Effector CD8-positive, alpha-beta T cell (primary cell): ENCODE measurements at places on chromosomes 6 and 20.

- no peak for DNase-seq
These were observed 3.4 kb downstream of the GABBR1 start for GRCh38 chr6:29629571-29629970.

- DNase-seq: no peak
These were observed 92.7 kb downstream of the SLX4IP start for GRCh38 chr20:10527781-10528180.

DNA sequence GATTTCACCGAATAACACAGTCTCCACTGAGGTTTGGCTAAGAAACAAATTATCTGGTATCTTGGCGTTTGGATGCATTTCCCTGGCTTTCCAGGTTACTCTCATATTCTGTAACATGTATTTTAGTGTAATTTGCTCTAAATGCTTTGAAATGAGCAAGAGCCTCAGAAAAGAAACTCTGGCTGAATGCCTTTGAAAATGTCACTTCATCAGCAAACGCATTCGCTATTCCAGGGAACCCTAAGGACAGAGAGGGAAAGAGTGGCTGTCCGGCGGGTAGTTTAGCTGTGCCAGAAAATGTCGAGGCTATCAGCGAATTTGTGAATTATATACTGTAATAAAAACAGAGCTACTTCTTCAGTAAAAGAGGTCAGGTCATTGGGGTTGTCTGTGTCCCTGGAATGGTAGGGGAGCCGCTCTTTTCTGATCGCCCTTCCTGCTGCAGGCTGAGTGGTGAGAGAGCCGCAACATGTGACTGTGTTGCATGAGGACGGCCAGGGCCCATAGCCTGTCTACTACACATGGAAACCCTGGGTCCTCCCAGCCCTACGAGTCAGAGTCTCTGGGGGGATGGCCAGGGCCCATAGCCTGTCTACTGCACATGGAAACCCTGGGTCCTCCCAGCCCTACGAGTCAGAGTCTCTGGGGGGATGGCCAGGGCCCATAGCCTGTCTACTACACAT lies 57.3 kb downstream of the SMOC2 start:
- DNase-seq: no peak

GRCh38 chr6:20575125-20575524 lies 40.9 kb downstream of the CDKAL1 start:
- DNase-seq: no peak

DNA sequence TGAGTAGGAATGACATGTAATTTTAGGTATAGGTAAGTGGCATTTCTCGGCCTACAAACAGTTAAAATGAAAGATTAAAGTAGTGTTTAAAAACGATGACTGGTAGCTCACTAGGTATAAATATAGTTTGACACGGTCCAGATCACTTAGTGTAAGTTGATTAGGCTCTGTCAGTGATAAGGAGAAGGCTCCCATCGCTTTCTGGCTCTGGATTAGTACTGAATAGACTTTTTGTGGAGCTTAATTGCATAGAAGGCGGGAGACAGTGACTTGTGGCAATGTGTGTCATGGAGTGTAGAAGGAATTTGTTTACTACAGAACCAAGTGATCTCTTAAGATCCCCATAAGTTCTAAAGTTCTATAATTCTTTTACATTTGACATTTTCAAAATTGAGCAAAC lies 6.7 kb downstream of the PYGB start:
- no peak for DNase-seq

DNA sequence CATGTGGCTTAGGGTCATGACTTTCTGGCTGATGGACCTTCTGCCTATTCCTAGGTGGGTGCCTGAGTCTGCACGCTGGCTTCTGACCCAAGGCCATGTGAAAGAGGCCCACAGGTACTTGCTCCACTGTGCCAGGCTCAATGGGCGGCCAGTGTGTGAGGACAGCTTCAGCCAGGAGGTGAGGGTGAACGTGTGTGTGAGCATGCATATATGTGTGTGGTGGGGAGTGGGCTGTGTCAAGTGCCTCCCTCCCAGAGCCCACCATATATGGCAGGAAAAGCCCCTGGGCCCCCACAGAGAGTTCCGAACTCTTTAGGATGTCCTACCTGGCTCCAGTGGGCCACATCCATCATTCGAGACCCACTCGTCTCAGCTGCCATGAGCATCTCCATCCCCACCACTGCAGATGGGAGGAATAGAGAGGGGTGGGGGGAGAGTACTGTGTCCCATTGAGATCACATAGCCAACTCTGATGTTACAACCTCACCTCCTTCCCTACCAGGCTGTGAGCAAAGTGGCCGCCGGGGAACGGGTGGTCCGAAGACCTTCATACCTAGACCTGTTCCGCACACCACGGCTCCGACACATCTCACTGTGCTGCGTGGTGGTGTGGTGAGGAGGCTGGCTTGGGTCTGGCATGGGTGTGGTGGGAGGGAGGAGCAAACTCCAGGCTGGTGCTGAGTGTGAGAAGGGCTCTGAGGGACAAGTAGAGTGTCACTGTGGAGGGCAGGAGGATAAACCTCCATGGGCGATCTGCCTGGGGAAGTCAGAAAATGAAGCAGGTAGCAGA lies 3.2 kb downstream of the SLC22A7 start:
- no peak for DNase-seq

DNA sequence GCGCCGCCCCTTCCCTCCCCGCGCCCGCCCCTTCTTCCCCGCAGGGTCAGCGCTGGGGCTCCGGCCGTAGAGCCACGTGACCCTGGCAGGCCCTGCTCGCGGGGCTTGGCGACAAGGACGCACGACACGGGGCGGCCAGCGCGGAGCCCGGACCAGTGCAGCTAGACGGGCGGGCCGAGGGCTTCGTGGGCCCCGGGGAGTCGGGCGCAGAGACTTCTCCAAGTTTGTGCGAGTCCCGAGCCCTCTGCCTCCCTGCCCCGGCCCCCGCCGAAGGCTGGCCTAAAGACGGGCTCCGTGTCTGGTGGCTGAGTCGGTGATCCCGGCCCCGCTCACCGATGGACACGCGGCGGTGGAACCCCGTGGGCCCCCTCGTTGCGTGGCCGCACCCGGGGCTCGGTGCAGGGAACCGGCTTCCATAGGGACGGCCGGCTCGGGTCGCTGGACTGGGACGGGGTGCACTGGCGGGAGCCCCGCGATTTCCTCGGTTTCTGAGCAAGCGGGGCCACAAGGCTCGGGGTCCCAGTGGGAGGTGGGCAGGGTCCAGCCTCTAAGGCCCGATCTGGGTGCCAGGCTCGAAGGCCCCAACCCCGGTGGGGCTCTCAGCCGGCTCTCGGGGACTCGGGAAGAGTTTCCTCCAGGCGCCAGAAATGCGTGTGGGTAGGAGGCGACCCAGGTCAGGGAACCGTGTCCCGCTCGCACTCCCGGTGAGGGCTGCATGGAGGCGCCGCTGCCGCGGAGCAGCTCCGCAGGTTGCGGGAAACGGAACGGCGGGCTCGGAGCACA lies 452 bp upstream of the GATA5 start:
- no peak for DNase-seq

- no peak for DNase-seq
These were observed 4.5 kb downstream of the CCDC170 start for GRCh38 chr6:151498327-151498726.

DNA sequence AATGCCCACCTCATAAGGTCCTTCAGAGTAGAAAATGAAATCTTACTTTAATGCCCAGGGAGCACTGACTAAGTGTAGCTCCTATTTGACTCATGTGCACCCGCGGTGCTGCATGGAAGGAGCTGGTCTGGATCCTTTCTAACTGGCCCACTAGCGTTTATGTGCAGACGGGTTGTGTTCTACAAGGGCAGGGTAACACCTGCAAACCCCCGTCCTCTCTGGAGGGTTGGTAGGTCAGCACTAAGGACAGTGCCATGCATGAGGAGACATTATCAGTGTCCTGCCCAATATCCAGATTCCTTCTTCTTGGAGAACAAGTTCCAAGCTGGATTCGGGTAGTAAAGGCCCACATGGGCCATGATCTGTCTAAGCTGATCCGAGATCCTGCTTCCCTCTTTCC lies 140.3 kb downstream of the ANKRD60 start:
- no peak for DNase-seq

GRCh38 chr6:84882768-84883766 lies 118.7 kb upstream of the TBX18 start:
- no peak for DNase-seq

DNA sequence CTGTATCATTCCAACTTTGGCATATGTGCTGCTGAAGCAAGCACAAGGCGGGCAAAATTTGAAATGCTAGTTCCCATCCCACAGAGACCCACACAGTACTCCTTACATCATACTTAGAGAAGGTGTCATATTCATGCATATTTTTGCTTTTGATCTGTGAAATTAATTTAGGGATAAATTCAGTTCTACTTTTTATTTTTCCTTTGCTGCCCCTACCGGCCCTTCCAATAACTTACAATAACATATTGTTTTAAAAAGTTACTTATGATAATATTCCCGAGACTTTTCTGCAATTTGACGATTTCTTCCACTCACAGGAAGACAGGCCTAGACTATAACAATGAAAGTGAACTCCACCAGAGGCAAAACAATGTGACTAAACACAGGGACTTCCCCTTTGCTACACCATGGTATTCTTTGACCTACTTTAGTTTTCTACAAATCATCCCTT lies 35.0 kb downstream of the SESN1 start:
- DNase-seq: no peak

DNA sequence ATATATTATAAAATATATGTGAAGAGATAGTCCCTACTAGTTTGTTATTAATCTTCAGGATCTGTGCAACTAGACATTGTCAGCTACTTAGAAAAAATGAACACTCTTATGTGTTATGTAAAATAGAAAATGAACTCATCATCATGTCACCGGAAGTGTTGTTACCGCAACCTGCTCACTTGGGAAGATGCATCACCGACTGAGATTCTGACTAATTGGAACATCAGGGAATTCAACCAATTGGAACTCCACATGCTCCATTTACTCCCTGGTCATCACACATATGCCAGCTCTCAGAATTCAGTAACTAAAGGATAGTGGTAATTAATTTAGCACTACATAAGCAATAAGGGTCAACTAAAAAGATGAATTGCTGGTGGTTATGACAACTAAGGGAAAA lies 16.7 kb upstream of the B3GAT2 start:
- DNase-seq: no peak

GRCh38 chr6:35668744-35669450 lies 19.8 kb downstream of the FKBP5 start:
- DNase-seq: no peak

DNA sequence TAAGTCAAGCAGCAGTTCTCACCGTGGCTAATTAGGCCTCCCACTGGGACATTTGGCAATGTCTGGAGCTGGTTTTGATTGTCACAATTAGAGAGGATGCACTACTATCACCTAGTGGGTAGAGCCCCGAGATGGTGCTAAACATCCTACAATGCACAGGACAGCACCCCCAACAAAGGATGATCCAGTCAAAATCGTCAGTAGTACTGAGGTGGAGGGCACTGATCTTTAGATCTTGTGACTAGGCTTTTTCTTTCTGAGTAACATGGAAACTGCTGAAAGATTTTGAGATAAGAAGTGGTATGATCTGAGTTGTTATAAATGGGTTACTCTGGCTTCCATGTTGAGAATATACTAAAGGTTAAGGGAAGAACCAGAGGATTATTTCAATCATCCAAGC lies 12.0 kb downstream of the UBD start:
- no peak for DNase-seq

- no peak for DNase-seq
These were observed 279.4 kb downstream of the CD83 start for GRCh38 chr6:14396826-14397517.

- no peak for DNase-seq
These were observed 23.2 kb downstream of the PPP1R16B start for GRCh38 chr20:38828514-38829295.
